ENCODE measurements at places on chromosomes 2 and 18. TPM values are rescaled to one million over a fixed set of nuclear protein-coding genes. Genes with fewer than 3 reads are reported as not detected.
A peak's percentile ranks its signal among the peaks of the same experiment; 100 is the strongest.

Gene MAL
- 1,006 TPM for polyA plus RNA-seq

Gene SERPINB7
- polyA plus RNA-seq = 0.45 TPM

Gene NT5DC4
- not detected for polyA plus RNA-seq

Gene SOWAHC
- polyA plus RNA-seq = 7.5 TPM

Gene FHOD3
- 28.0 TPM for polyA plus RNA-seq

Gene CPLX4
- not detected for polyA plus RNA-seq

Gene TUBB8B
- polyA plus RNA-seq = 0.45 TPM

Gene ACOXL
- polyA plus RNA-seq = not detected

DNA sequence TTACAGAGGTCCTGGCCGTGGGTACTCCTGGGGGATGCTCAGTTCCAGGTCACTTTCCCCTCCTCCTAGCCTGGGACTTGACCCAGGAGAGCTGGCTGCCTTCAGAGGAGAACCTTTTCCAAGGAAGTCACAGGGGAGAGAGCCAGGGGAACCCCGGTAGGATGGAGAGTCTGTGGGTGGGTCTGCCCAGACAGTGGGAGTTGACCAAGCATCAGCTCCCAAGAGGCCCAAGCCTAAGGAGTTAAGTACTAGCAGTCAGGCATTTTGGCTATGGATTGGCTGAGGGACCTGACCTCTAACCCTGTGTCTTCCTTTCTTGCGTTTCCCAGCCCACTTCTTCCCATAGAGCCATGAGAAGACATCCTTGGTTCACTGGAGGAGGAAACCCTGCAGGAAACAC, 48.8 kb upstream of the PLB1 start:
- no peak for DNase-seq

GRCh38 chr2:104945121-104945520, 91.2 kb downstream of the POU3F3 start:
- peak; percentile 46 for DNase-seq

DNA sequence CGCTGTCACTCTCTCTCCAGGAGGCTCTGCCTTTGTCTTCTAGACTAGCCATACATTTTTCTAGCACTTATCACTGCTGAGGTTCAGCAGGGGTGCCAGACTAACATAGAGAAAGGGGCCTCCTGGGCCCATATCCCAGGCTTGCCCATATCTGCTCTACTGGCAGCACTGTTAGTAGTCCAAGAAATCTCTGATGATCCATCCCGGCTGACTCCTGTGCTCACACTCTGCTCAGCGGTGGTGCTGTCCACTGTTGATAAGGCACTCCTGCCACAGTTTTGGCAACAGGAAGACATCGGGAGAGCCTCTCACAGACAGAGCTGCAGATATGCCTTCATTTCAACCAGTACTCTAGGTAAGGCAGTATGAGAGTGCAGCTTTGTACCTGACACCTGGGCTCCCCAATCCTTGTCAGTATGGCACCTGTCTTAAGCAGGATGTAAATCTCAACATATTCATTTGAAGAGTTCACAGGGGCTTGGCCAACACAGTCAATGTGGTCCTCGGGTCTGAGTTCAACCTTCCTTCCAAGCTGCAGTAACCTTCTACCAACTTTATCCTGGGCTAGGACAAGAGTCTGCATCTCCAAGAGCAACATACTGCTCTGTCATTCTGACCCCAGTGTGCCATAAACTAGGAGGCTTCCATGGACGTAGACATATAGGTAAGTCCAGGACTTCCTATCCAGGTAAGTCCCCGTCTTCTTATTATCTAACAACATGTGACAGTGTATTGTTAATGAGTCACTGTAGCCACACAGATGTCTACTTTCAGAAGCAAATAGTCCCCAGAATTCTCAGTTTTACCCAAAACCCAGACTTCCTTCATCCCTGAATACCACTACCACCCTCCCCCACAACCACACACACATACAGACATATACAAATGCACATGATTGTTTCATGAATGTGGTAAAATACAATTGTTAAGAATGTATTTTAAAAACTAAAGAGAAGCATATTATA, 16.2 kb downstream of the KLF7 start:
- no peak for DNase-seq

- no peak for DNase-seq
These were observed 767.7 kb downstream of the TSN start for GRCh38 chr2:122523143-122523542.

- no peak for DNase-seq
These were observed 10.2 kb upstream of the HTR2B start for GRCh38 chr2:231134910-231135655.

DNA sequence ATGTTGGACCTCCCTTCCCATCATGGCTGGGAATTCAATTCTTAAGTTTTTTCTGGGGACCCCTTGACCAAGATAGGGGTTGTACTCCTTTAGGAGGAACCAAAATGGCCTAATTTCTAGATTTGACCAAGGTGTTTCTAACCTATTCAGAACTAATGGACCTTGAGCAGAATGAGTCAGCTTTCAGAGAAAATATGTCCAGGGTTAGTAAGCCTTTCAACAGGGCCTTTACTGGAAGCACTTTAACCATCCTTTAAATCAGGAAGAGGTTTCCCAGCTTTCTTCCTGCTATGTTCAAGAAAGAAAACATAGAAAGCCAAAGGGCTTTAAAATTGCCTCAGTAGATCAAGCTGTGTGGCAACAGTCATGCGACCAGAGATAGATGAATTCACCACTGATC, 1184.9 kb upstream of the ACVR2A start:
- no peak for DNase-seq

DNA sequence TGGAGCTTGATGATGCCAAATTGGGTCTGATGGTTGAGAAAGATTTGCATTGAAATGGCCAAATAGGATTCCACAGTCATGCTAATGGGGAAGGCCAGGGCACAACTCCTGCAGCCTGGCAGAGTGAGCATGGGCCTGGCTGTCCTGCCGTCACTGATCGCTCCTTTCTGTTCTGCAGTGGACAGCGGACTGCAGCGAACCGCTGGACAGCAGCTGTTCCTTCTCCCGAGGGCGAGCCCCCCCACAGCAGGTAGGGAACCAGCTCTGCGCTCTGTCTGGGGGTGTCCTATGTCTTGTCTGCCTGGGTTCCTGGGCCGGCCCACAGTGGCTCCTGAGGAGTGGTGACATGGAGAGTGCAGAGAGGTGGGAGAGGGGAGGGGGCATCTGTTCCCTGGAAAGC, 97.6 kb downstream of the CTIF start:
- DNase-seq = no peak

GRCh38 chr2:185372188-185372587, 366.4 kb upstream of the FSIP2 start:
- no peak for DNase-seq

DNA sequence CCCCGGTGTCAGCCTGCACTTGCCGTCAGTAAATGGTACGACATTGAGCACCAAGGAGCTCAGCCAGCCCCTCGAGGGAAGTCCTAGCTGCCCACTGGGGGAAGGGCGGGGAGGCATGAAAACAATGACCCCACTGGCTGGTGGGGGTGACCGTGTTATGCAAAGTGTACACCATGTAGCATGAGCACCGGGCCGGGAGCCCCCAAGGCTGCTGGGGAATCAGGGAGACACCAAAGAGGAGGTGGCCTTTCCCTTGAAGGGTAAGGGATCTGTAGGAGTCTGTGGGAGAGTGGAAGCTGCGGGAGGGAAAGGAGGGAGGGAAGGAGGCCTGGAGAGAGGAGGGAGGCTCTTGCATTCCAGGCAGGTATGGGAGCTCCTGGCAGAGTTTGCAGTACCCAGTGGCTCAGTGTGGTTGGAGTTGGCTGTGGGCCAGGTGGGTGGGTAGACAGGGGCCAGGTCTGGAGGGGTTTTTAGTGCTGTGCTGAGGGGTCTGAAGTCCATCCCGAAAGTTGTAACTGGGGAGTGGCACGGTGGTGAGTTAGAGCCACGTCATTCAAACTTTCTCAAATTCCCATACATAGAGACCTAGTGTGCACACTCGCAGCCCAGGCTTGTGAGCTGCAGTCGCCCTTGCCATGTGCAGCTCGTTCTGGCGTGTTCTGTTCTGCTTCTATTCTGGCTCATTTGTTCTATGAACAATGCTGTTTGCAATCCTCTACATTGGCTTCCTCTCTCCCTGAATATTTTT, 22.4 kb downstream of the RRM2 start:
- no peak for DNase-seq

GRCh38 chr2:199740111-199740428, 110.9 kb downstream of the FTCDNL1 start:
- DNase-seq = no peak

DNA sequence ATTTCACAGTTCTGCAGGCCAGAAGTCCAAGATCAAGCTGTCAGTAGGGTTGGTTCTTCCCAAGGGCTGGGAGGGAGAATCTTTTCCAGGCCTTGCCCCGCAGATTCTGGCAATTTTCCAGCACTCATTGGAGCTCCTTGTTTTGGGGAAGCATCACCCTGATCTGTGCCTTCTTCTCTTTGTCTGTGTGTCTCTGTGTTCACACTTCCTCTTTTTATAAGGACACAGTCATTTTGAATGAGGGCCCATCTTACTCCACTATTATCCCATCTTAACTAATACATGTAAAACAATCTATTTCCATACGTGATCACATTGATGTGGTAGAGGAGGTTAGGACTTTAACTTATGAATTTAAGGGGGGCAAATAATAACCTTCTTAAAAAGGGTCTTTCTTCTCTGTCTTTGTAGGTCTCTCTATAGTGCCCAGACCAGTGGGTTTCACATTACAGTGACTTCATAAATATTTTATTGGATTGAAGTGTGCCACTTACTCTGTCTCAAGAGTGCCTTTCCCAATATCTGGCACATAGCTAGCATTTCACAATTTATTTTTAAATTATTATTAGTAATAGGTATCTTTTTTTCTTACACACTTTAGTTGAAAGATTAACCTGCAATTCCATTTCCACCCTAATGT, 68.9 kb upstream of the CBLN2 start:
- DNase-seq = no peak

Data from kidney (tissue), 22 donors.